ENCODE measurements at places on chromosomes 12 and 14.

GRCh38 chr14:60014402-60014801, 77.3 kb upstream of the PCNX4 start:
- DNase-seq, result no peak

- no peak for DNase-seq
Measured at GRCh38 chr14:105108516-105108864, 43.3 kb upstream of the GPR132 start.

GRCh38 chr12:52396656-52397055, 9.5 kb downstream of the KRT82 start:
- no peak for DNase-seq

GRCh38 chr14:95185767-95186392, 28.6 kb upstream of the DICER1 start:
- no peak for DNase-seq

GRCh38 chr12:3253682-3254275, 176.6 kb downstream of the TSPAN9 start:
- DNase-seq, result no peak

DNA sequence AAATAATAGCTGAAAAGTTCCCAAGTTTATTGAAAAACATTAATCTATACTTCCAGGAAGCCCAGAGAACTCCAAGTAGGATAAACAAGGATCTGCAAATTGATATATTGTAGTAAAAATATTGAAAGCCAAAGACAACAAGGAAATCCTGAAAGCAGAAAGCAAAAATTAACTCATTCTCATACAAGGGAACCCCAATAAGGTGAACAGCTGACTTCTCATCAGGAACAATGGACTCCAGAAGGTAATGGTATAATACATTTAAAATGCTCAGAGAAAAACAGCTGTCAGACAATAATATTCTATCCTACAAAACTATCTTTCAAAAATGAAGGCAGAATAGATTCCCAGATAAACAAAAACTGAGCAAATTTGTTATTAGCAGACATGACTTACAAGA, 138.1 kb upstream of the BMP4 start:
- DNase-seq, result no peak

DNA sequence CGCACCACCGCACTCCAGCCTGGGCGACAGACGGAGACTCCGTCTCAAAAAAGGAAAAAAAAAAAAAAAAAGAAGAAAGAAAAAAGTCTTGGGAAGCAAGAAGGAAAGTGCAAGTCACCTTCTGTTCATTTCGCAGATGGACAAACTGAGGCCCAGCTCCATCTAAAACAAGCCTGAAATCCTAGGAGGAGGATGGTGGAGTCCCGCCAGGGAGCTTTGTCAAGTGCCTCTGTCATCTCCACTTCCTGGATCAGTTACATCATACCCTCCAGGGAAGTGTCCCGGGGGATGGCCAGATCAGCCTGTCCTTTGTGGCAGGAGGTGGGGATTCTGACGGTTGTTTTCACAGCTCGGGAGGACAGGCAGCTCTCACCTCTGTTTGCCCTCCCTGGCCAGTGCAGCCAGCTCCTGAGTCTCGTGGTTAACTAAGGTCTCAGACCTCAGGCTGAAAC, 8.7 kb upstream of the SDSL start:
- no peak for DNase-seq

DNA sequence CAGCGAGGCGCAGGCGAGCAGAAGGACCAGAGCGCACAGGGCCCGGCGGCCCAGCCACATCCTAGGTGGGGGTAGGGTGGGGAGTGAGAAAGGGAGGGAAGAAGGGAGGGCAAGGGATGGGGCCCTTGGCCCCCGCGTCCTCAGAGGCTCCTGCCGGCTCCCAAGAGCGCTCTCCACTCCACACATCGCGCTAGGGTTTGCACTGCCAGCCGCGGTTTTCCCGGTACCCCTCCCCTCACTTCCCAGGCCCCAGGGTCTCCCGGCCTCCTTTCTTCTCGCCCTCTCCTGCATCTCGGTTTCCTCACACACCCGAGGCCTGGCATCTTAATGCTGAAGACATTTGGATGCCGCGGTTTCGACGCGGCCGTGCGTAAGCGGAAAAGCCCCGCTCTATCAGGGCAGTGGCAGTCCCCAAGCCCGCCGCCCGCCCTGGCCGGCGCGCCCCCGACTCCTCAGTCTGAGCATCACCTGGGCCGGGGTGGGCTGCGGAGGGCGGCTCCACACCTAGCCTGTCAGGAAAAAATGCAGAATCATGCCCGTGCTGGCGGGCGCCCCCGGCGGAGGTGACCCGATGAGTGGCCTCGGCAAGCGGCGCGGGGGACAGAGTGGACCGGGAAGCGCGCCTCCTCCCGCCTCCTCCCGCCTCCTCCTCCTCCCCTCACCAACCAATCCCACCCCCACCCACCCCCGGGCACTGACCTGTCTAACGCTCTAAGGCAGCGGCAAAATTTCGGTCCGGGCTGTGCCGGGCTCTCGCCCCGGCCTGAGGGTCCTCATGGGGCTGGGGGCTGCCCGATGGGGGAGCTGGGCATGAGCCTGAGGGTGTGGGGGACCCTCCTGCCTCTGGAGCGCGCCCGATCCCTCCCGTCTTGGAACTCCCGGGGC, 686 bp downstream of the B4GALNT1 start:
- no peak for DNase-seq

DNA sequence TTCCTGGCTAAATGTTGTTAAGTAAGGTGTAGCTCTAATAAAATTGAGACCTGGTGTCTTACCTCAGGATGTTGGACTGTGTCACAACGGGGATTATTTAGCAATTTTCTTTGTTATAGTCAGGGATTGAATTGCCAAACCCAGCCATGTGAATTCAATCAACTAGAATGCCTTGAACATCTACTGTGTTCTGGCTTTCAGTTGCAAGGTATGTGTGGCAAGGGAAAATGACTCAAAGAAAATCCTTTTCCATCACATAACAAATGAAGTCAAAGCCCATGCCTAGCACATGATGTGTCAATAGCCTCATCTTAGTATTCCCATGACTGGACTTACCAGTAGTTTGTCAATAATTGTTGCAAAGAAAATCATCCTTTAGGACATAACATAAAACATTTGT, 519.8 kb upstream of the FLRT2 start:
- no peak for DNase-seq

GRCh38 chr14:99755068-99755405, 38.2 kb upstream of the EML1 start:
- DNase-seq, result no peak

DNA sequence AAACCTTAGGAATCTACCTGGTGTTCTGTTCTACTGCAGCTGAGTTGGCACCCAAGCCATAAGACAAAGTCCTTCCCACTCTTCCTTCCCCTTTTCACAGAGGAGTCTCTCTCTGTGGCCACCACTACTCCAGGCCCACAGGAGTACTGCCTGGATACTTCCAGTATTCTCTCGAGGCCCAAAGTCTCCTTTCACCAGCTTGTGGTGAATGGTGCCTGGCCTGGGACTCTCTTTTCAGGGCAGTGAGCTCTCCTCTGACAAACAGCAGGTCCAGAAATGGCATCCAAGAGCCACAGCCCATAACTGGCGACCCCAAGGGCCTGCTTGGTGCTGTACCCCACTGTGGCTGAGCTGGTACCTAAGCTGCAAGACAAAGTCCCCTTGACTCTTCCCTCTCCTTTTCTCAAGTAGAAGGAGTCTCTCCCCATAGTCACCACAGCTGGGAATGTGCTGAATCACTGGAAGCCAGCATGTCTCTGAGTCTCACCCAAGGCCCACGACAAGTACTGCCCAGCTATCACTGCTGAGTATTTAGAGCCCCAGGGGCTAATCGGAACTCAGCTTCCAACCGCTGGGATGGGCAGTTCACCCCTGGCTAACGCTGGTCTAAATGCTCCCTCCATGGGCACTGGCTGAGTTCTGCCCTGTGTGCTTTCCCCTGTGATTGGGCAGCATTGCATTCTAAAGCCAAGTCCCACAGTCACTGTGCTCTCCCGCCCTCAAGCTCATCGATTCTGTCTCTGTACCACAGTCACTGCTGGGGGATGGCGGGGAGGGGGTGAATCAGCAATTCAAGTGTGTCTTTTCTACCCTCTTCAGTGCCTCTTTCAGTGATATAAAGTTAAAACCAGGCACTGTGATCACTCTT, 6.1 kb downstream of the A2ML1 start:
- DNase-seq, result no peak

DNA sequence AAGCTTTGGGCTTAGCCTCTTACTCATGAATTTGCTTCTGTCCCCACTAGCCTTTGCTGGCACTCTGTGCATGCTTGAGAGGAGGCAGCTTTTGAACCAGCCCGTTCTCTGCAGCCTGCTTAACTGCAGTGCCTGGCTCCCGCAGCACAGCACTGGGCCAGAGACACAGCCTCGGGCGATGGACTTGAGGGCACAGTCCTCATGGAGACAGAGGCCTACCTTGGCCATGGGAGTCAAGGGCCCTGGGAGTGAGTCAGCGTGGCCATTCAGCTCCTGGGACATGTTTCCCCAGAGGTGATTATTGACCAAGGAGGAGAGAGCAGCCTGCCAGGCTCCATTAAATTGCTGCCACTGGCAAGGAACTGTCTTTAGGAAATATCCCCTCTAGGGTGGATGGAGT, 93.5 kb downstream of the SMOC1 start:
- DNase-seq, result no peak

- DNase-seq, result no peak
Measured at GRCh38 chr14:49381778-49382177, 204.4 kb downstream of the RPS29 start.

- no peak for DNase-seq
Measured at GRCh38 chr14:101088395-101088667, 184.8 kb upstream of the RTL1 start.

- no peak for DNase-seq
Measured at GRCh38 chr12:51103977-51104376, 20.6 kb upstream of the CSRNP2 start.
